ENCODE measurements at places on chromosomes 3 and 15.

GRCh38 chr3:134197681-134198261, 52.9 kb downstream of the RYK start:
- no peak for DNase-seq

- no peak for DNase-seq
Observed at GRCh38 chr3:99396651-99397275, 241.6 kb upstream of the COL8A1 start.

- DNase-seq: no peak
Observed at GRCh38 chr15:77650265-77650664, 17.6 kb upstream of the LINGO1 start.

DNA sequence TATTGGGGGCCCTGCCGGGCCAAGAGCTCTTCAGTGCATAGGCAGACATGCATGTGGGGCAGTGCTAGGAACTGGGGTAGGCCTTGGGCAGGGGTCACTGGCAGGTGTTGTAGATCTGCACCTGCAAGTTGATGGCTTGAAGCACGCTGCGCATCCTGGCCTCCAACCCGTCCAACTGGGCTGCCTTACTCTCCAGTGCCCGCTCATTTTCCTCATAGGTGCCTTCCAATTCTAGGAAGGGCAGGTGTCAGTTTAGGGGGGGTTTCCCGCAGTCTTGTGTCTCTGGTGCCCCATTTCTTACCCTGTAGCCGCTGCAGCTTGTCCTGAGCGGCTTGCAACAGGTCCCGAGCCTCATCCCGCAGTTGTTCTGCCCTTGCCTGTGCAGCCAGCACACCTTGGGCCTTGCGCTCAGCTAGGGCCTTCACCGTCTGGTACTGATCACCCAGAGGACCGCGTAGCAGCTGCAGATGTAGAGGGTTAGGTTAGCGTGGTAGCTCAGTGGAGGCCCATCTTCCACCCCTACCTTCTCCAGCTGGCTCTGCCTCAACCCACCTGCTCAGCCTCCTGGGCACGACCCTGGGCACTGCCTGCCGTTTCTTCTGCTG, 611 bp upstream of the USP19 start:
- DNase-seq: no peak

GRCh38 chr15:42707068-42707467, 29.9 kb downstream of the CDAN1 start:
- no peak for DNase-seq

- DNase-seq: peak; percentile 58
Observed at GRCh38 chr3:25663869-25664811, 567 bp downstream of the TOP2B start.

- DNase-seq: no peak
Observed at GRCh38 chr3:190554197-190554596, 40.3 kb downstream of the IL1RAP start.

DNA sequence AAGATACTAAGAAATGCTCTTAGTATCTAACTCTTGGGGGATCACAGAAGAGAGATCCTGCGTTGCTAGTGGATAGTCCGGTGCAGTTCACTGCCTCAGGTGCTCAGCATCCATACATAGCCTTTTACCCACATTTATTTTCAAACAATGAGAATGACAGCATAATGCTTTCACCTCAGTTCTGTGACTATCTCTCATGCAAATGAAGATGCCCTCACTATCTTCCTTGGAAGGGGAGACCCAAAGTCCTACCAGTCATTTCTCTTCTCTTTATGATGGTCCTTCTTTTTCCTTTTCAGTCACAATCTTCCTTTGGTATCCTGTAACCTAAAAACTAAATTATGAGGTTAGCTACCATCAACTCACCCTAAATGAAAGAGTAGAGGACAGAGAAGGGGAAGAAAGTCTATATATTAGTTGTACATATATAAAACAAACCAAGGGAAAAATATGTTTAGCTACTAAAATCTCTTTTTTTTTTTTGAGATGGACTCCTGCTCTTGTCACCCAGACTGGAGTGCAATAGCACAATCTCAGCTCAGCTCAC, 30.9 kb upstream of the SLC28A2 start:
- no peak for DNase-seq

GRCh38 chr3:58553003-58553402, 16.0 kb upstream of the ACOX2 start:
- no peak for DNase-seq

GRCh38 chr15:87564681-87565080, 691.9 kb downstream of the NTRK3 start:
- no peak for DNase-seq

GRCh38 chr15:83716605-83717004, 62.7 kb downstream of the ADAMTSL3 start:
- no peak for DNase-seq

DNA sequence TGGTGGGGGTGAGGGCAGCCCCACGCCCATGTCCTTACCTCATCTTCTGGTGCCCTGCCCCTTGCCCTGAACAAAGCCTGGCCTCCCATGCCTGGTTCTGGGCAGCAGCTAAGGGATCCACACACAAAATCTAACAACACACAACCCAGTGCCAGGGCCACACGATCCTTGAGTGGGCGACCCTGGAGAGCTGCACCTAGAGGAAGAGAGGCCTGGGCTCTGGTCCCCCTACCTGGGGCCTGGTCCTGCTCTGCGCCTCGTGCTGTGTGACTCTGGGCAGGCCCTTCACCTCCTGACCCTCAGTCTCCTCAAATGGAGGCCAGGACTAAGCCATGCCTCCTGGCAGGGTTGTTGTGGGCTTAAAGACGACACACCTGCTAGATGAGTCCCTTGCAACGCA, 20.0 kb upstream of the C3orf22 start:
- DNase-seq: no peak

GRCh38 chr15:63291507-63291906, 14.1 kb downstream of the APH1B start:
- DNase-seq: no peak

DNA sequence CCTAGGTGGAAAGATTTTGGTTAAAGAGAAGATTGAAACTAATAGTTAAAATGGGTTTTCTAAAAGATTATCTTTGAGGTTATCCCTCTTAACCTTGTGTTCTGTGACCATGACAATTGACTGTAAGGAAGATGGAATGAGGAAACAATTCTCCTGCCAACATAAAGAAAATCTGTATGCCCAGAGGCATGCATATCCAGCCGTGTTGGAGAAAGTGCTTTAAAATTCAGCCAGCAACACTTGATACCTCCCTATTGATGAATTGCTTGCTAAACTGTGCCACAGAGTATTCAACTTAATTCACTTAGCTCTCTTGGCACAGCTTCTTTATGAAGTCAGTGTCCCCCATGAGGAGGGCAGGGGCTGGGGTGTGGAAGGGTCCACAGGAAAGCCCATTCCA, 203.5 kb downstream of the UBE2E2 start:
- DNase-seq: no peak

DNA sequence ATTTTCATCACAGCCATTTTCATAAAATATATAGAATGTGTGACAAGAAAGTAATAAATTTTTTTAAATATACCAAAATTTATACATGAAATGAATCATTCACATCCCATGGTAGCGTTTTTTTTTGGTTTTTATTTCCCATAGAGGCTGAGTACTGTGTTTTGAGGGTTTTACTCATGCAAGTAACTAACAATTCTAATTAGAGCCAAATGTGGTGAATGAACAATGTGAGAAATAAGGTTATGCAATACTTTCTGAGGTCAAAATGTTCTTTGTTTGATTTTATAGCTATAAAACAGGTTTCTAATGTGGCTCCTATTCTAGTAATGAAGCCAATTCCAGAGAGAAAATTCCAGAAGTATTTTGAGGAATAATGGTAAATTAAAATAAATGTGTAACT, 386.8 kb downstream of the TBC1D5 start:
- DNase-seq: no peak

GRCh38 chr15:94383706-94384105, 152.3 kb downstream of the MCTP2 start:
- DNase-seq: no peak

DNA sequence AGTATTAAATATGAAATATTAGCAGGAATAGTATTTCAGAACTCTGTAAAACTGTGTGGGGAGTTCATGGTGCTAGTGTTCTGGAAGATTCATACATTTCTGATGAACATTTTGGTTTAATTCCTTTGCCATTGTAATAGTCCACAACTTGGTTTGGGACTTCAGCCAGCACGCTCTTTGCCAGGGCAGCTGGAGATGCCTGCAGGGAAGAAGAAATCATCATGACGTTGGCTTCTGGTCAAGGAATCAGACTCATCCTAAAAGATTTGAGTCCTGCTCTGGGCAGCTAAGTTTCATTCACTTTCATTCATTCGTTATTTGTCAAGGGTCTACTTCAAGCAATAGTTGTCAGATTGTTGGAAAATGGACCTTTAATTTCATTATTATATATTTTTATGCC, 32.4 kb upstream of the MRPL3 start:
- DNase-seq: no peak

- DNase-seq: no peak
Observed at GRCh38 chr15:37981775-37982174, 47.3 kb downstream of the TMCO5A start.

- DNase-seq: no peak
Observed at GRCh38 chr3:149234671-149235245, 13.1 kb upstream of the CP start.

GRCh38 chr3:128554465-128555097, 61.6 kb upstream of the GATA2 start:
- no peak for DNase-seq

- DNase-seq: no peak
Observed at GRCh38 chr3:130897316-130897715, 3.4 kb downstream of the ATP2C1 start.

DNA sequence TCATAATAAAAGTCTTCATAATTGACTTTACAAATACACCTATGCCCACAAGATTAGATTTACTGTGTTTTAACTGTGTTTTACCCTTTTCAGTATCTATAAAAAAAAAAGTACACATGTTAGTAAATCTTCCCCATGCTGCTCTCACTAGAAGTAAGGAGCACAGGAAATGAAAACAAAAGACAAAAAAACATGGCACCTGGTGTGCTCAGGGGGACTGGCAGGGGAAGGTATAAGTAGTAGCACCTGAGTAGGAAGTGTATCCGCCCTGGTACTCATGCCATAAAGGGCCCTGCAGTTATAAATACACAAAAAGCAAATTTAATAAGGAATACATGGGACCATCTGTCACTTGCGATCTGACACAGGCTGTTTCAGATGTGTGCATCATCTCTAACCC, 8.9 kb upstream of the ALDH1A2 start:
- no peak for DNase-seq
